ENCODE measurements at places on chromosomes 2 and 18.

- DNase-seq, result no peak
These were observed 130.4 kb upstream of the PELI1 start for GRCh38 chr2:64274399-64275173.

DNA sequence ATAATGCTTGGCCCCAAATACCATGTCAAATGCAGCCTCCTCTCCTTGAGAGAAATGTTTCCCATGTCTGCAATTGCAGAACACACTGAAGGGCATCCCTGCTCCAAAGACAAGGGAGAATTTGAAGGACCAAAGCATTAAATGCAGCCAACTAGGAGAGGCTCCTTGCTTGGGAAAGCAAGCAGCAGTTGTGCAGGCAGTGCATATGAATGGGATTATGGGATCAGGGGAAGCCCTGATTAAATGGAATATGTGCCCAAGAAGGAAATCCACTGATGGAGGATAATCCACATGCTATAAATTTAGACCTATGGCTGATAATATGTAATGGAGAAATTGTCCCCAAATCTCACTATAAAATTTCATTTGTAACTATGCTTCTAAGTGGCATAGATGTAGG, 116.1 kb downstream of the NCKAP5 start:
- DNase-seq, result no peak

- no peak for DNase-seq
These were observed 178.5 kb downstream of the HAUS1 start for GRCh38 chr18:46282646-46283045.

GRCh38 chr2:17646081-17646554, 105.6 kb downstream of the VSNL1 start:
- DNase-seq, result no peak

DNA sequence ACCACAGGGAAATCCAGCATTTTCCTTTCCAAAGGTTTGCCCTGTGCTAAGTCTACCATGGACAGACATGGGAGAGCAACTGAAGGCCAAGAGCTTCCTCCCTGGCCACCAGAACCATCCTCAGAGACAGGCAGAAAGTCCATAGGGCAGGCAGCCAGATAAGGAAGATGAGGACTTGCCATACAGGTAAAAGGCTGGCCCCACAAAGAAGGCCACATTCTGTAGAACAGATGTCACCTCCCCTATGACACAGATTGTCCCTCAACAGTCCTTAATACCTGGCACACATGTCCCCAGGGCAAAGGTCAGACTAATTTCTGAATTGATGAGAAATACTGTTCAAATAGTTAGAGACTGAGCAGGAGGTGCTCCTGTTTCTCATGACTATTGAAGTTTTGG, 52.0 kb downstream of the FECH start:
- DNase-seq, result no peak

DNA sequence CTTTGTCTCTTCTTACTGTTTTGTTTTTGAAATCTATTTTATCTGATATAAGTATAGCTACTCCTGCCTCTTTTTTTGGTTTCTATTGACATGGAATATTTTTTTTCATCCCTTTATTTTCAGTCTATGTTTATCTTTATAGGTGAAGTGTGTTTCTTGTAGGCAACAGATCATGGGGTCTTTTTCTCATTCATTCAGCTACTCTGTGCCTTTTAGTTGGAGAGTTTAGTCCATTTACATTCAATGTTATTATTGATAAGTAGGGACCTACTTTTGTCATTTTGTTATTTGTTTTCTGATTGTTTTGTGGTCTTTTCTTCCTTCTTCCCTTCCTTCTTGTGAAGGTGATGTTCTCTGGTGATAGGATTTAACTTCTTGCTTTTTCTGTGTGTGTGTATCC, 60.0 kb upstream of the STK39 start:
- no peak for DNase-seq

DNA sequence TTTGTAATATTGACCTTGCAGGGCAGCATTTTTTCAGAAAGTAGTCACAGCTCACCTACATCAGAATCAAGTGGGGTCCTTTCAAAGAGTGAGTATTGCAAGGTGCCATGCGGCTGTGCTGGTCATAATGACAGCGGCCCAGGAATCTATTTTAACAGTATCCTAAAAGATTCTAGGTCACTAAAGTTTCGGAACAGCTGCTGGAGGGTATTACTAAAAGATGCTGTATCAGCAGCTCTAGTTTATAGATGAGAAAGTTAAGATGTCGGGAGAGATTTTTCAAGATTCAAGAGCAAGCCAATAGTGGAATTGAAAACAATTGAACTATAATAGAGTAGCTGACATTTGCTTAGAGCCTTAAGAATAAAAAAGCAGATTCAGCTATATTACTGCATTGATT, 336.0 kb downstream of the SLC8A1 start:
- DNase-seq, result no peak

DNA sequence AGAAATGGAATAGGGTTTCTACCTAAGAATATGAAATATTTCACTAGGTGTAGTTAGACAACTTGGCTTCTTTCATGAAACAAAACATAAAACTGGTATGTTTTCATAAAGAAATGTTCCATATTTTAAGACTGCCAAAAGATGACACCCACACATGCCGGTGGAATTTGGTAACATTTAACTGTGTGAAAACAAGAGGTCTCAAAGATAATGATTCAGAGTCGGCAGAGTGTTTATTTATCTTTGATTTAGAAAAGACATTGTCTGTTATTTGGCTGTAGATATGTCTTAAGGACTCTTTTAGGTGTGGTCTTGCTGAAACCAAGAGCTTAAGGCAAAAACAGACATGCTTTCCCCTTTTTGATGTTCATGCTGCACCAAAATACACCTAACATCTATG, 63.5 kb upstream of the FN1 start:
- no peak for DNase-seq

- no peak for DNase-seq
These were observed 45.1 kb upstream of the SCLY start for GRCh38 chr2:238015705-238016104.

- DNase-seq, result peak; percentile 30
These were observed 56.0 kb upstream of the RAB6C start for GRCh38 chr2:129923265-129924091.

DNA sequence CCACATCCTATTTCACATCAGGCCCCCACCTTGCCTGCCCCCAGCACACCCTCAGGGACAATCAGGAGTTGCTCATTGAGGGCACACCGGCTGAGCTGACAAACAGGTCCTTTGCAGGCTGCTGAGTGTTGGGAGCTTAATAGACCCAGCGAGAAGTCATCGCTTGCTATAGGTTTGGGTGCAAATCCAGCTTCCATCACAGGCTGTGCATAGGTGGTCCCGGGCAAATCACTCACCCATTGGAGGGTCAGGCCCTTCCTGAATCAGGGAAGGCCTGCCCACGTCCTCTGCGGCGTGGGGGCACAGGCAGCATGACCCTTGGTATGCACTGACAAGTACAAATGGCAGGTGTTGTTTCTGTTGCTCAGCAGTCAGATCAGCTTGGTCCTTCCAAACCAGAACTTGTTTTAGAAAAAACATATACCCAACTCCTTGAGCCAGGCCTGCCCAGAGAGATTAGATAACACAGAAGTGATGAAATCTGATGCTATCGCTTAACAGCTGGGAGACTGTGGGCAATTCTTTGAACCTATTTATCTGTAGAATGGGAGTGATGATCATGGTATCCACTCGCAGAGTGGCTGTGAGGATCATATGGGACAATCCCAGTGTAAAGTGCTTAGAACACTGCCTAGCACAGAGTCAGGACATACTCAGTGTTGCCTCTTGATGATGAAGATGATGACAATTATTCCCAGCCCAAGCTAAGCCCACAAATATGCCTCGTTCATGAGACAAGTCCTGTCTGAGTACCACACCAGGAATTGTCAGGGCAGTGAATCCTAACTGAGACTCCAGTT, 34.9 kb downstream of the SMAD7 start:
- DNase-seq, result no peak

- no peak for DNase-seq
These were observed 1980.4 kb downstream of the SUCLG1 start for GRCh38 chr2:82478641-82479040.

DNA sequence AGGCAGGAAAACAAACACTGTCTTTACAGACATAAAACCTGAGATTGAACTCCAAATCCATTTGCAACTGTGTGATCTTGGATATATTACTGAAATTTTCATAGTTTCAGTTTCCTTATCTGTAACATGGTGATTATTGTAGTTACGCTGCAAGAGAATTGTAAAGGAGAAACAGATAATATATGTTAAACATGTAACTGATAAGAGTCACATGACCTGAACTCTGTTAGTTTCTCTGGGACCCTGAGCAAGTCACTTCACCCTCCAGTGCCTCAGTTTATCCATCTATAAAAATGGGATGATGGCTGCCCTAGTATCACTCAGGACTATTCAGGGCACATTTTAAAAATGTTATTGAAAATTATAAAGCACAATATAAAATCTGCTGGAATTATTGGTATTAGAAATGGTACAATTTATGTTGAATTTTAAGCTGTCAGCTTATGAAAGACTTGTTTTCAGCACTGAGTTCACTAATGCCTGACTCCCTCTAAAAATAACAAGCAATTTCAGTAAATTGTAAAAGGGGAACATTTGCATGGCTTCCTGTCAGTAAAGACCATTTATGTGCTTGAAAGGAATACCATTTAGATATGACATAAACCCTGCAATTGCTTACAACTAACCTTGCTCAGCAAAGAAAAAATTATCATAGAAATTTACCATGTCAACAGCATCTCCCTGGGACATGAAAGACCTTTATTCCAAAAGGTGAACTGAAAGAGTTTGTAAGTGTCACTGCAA, 393.5 kb downstream of the RAD51AP2 start:
- DNase-seq, result no peak

Data from anterior cingulate cortex (tissue), 58 donors.